ENCODE measurements at places on chromosomes 16 and 17.

- peak; percentile 63 for DNase-seq
These were observed 4.0 kb downstream of the LYRM1 start for GRCh38 chr16:20904507-20905081.

DNA sequence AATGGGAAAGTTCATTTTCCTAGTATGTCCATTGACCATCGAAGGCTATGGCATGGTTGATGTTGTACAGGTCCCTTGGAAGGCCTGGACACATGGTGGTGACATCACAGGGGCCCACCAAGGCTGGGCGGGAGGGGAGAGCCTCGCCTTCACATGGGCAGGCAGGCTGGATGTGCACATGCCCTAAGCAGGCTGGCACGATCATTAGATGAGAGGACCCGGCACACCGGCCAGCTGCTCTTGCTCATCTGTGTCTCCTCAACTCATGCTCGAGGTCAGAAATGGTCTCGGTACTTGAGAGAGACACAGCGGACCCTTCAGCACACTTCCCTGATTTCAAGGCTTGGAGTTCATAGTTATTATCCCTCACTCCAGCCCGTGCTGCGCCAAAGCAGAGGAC, 416.9 kb upstream of the ZFHX3 start:
- DNase-seq = no peak

GRCh38 chr16:83624429-83625120, 183.2 kb upstream of the HSBP1 start:
- DNase-seq = no peak

- no peak for DNase-seq
These were observed 200.5 kb downstream of the ZFHX3 start for GRCh38 chr16:72847187-72848027.

DNA sequence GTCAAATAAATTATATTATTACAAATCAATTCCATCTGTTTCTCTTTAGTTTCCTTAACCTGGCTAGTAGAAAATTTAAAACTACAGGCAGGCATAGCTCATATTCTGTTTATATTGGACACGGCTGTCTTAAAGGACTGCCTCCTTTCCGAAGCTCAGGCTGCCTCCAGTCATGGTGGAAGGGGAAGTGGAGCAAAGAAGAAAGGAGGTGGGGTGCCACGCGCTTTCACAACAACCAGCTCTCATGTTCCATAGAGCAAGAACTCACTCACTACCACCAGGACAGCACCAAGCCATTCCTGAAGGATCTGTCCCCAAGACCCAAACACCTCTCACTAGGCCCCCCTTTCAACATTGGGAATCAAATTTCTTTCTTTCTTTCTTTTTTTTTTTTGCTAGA, 149.3 kb upstream of the KCNJ18 start:
- no peak for DNase-seq

DNA sequence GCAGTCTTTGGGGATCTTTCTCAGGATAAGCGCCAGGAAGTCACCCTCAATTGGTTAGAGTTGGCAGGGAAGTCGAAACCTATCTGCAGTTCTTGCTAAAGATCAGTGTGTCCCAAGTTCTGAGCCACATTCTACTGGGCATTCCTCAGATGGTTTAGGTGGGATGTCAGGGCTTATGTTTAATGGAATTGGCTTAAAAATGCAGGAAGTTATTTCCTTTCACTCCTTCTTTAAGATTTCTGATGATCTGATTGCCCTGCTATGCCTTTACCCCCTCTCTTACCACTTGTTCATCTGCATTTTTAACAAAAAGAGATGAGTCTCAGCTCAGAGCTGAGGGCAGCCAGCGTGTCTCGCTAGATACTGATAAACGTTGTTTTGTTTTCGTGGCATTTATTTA, 30.8 kb downstream of the FOXL1 start:
- peak; percentile 83 for DNase-seq

GRCh38 chr17:36851250-36851649, 86.0 kb upstream of the LHX1 start:
- DNase-seq = no peak

DNA sequence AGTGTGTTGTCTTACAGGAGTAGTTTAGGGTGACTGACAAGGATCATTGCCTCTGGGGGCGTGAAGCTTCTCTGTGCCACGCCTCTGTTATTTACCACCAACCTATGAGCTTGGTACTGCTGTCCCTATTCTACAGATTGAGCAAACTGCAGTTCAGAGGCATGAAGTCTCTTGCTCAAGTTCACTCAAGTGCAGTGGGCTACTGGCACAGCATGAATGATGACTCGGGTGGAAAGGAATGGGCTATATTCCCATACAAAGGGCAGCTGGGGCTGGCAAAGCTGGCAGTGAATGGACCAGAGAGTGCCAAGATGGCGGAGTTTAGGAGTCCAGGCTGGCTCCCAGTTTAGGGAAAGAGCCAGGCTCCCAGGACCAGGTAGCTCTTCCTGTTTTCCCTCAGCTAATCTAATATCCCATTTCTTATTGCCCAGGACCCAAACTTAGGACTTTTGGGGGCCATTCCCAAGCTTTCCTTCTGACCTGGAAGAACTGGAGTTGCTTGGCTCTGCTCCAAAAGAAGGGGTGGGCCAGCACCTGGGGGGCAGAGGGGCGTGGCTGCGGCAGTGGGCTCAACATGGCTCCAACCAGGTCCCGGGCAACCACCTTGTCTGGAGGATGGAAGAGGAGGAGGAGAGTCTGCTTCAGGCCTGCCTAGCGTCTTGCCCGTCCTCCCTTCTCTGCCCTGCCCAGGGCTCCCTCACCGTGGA, 12.9 kb downstream of the PLK1 start:
- no peak for DNase-seq

Measured in AG09309 (cell line).